ENCODE measurements at places on chromosomes 1 and 21. TPM values are rescaled to one million over a fixed set of nuclear protein-coding genes. Genes with fewer than 3 reads are reported as not detected.

- no peaks in the 10 kb centered on the region for H3K4me1 ChIP-seq
- H3K4me3 ChIP-seq, result no peak overlapping the region
- no peaks in the 10 kb centered on the region for H3K36me3 ChIP-seq
- no peaks in the 10 kb centered on the region for H3K27me3 ChIP-seq
Measured at GRCh38 chr1:173295995-173296394, 88.9 kb upstream of the TNFSF4 start.

The SDHB gene
- total RNA-seq, result 59.5 TPM

- DNase-seq, result no peak
- no peaks in the 10 kb centered on the region for H3K36me3 ChIP-seq
- H3K4me1 ChIP-seq, result no peaks in the 10 kb centered on the region
- H3K27ac ChIP-seq, result no peak overlapping the region
- H3K4me3 ChIP-seq, result no peak overlapping the region
Measured at GRCh38 chr1:199778324-199778955, 249.1 kb upstream of the NR5A2 start.

DNA sequence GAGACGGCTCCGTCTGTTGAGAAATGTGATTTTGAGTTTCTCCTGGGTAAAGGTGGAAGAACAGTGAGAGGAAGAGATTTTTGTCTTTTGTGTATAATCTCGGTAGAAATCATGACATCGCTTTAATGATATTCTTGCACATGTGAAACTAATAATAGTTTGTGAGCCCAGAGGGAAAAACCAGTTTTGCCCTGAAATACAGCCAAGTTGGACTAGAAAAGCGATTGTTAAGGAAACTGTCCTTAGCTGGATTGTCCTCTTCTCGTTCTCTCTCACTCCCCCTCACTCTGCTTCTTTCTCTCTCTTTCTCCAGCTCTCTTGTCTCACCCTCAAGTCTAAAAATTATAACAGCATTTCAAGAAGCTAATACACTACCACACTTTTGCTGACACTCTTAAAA, 17.1 kb downstream of the KCNJ6 start:
- H3K4me3 ChIP-seq, result no peak overlapping the region
- no peaks in the 10 kb centered on the region for H3K36me3 ChIP-seq
- no peaks in the 10 kb centered on the region for H3K27me3 ChIP-seq
- no peak overlapping the region for H3K27ac ChIP-seq

DNA sequence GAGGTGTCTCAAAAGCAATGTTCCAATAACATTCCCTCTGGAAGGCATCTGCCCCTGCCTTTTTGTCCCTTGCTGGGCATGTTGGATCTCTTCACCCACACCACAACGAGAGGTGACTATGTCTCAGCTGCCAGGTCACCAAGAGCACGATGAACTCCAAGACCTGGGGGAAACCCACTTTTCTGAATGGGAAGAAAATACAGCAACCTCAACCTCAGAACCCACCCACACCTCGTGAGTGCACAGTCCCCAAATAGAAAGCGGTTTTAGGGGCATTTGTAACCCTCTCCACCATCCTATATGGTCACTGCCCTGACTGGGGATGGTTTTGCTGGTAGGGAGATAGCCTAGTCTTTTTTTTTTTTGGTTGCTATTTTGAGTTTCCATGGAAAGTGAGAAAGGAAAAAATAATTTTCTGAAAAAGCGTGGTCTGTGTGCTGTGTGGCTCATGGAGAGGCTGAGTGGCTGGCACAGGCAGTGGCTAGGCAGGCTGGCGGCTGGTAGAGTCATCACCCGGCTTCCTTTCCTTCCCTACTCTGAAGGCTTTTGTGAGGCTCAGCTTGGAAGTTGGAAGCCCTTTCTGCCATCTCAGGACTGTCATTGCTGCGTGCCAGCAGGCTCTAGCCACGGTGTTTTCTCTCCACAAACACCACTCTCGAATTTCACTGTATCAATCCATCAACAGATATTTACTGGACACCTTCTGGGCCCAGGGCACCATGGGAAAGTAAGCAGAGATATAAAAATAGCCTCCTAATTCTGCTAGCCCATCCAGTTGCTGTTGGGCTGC, 15.8 kb downstream of the TSPAN2 start:
- H3K27ac ChIP-seq, result no peak overlapping the region
- no peak for DNase-seq
- no peak overlapping the region for H3K4me3 ChIP-seq
- no peaks in the 10 kb centered on the region for H3K27me3 ChIP-seq

DNA sequence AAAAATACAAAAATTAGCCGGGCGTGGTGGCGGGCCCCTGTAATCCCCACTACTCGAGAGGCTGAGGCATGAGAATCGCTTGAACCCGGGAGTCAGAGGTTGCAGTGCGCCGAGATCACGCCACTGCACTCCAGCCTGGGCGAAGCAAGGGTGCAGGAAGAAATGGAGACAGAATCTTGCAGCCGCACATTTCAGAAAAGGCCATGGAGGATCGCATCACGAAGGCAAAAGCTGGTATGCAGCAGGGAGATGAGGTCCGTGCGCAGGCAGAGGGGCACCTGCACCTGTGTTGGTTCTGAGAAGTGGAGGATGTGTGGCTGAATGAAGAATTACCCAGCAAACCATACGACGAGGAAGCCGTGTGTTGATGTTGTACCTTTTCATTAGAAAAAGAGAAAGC, 53.0 kb upstream of the ABCG1 start:
- no peaks in the 10 kb centered on the region for H3K27me3 ChIP-seq
- H3K4me3 ChIP-seq, result no peak overlapping the region
- no peaks in the 10 kb centered on the region for H3K36me3 ChIP-seq
- DNase-seq, result no peak
- H3K4me1 ChIP-seq, result peaks cover 10% of the 10 kb centered on the region

- no peak for DNase-seq
- no peaks in the 10 kb centered on the region for H3K27me3 ChIP-seq
- H3K4me3 ChIP-seq, result no peak overlapping the region
- H3K36me3 ChIP-seq, result no peaks in the 10 kb centered on the region
- H3K4me1 ChIP-seq, result peaks cover 30% of the 10 kb centered on the region
Measured at GRCh38 chr1:234913771-234914170, 214.9 kb downstream of the TOMM20 start.

DNA sequence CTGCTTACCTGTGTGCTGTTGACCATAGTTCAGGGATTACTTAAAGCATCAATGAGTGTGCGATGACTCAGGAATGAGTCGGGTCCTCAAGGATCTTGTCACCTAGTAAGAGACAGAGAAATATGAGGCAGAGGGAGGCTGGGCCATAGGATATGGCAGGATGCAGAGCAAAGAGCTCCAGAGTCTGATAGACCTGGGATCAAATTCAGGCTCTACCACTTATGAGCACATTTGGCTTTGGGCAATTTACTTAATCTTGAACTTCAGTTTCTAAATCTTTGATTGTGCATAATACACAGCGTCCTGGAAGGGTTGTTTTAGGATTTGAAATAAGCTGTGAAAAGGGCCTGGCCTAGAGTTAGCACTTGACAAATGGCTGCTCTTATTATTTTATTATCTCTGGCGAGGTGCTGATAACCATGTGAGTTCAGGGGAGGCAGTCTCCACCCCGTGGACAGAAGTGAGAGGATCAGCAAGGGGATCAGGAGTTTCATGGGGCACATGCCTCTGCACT, 94.5 kb downstream of the ROR1 start:
- no peaks in the 10 kb centered on the region for H3K36me3 ChIP-seq
- H3K4me3 ChIP-seq, result no peak overlapping the region
- DNase-seq, result no peak
- H3K27ac ChIP-seq, result no peak overlapping the region

GRCh38 chr1:170935231-170935630, at the start of gene MROH9:
MROH9 (plus strand) TSS chr1:170935534; CDS start chr1:170945557, 10,023 bp downstream.
- no peak within 1 kb of the TSS for H3K27ac ChIP-seq
- no peak for DNase-seq
- no peaks in the 10 kb centered on the region for H3K27me3 ChIP-seq
- no peak within 1 kb of the TSS for H3K4me3 ChIP-seq
- no peaks in the 10 kb centered on the region for H3K4me1 ChIP-seq

The PLA2G2D gene
- not detected for total RNA-seq

The LRRC38 gene
- not detected for total RNA-seq

DNA sequence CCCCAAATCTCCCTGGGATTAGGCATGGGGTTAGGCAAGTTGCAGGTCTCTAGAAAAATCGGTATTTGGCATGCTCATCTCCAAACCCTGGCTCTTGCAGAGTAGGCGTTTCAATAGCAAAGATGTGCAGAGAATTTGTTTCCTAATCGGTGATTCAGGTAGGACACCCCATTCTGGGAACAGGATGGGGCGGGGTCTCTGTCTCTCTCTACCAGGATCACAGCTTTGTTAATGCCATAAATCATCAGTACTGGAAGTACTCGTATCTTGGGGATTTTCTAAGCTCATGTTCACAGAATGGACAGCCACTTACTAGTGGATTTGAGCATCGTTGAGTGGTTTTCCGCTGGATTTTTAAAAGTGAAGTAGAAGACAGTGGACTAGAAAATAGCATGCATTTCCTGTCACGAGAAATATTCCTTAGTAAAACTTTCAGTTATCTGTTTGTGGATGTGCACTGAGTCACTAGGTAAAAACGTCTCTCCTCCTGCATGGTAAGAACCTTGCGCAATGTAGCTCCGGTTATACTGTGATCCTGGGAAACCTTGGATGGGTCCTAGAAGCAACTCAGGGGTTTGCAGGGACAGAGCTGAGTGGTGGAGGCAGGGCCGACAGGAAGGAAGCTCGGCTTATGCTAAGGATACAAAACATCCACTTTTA, 5.1 kb downstream of the TMEM51 start:
- no peaks in the 10 kb centered on the region for H3K36me3 ChIP-seq
- H3K4me1 ChIP-seq, result peaks cover 28% of the 10 kb centered on the region
- H3K27ac ChIP-seq, result no peak overlapping the region
- peaks cover 13% of the 10 kb centered on the region for H3K27me3 ChIP-seq

DNA sequence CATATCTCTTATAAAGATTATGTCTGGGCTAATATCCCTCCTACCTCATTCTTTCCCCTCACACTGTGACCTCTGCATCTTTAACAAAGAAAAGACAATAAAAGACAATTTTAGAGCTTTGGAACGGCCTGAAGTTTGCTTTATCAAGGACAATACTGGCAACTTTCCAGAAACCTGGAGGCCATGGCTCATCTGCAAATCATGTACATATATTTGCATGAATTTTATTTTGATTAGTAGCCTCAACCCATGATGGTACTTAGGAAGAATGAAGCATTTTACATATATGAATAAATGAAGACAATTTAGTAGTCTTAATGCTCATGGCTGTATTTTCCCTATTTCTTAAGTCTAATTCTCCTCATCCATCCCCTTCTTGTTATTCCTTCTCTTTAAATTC, 612.2 kb upstream of the CXADR start:
- no peak for DNase-seq
- no peak overlapping the region for H3K4me3 ChIP-seq
- no peaks in the 10 kb centered on the region for H3K27me3 ChIP-seq
- no peaks in the 10 kb centered on the region for H3K4me1 ChIP-seq
- no peaks in the 10 kb centered on the region for H3K36me3 ChIP-seq
- H3K27ac ChIP-seq, result no peak overlapping the region

- no peaks in the 10 kb centered on the region for H3K36me3 ChIP-seq
- no peak for DNase-seq
- no peaks in the 10 kb centered on the region for H3K4me1 ChIP-seq
- no peaks in the 10 kb centered on the region for H3K27me3 ChIP-seq
- H3K27ac ChIP-seq, result no peak overlapping the region
- no peak overlapping the region for H3K4me3 ChIP-seq
Measured at GRCh38 chr21:27291006-27291405, 324.1 kb upstream of the ADAMTS5 start.
